ENCODE measurements at places on chromosomes 3 and 15.
A peak's percentile ranks its signal among the peaks of the same experiment; 100 is the strongest.

DNA sequence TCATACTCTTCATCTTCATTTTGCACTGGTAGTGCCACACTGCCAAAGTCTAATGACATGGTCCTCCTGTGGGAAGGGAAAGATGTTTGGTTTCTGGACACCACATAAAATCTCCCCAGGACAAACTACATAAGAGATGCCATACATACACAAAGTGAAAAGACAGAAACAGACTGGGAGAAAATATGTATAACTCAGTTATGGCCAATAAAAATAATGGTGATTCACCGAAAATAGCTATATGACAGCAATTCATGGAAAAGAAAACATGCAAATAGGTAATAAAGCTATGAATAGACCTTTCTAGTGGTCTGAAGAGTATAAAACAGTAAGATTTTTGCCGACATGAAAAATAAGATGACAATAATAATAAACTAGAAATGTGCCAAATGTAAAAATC lies 5.3 kb downstream of the CEP152 start:
- no peak overlapping the region for H3K4me3 ChIP-seq
- H3K27me3 ChIP-seq, result no peaks in the 10 kb centered on the region
- DNase-seq, result no peak
- peaks cover 26% of the 10 kb centered on the region for H3K36me3 ChIP-seq
- H3K27ac ChIP-seq, result no peak overlapping the region

- peaks cover 21% of the 10 kb centered on the region for H3K27me3 ChIP-seq
- H3K4me3 ChIP-seq, result peak overlapping the region; percentile 98
These were observed 542 bp downstream of the INKA1 start for GRCh38 chr3:49803465-49804140.

GRCh38 chr15:26197719-26198118 lies 334.6 kb upstream of the ATP10A start:
- H3K4me1 ChIP-seq, result no peaks in the 10 kb centered on the region
- H3K27me3 ChIP-seq, result no peaks in the 10 kb centered on the region
- H3K36me3 ChIP-seq, result no peaks in the 10 kb centered on the region

- no peaks in the 10 kb centered on the region for H3K4me1 ChIP-seq
- no peaks in the 10 kb centered on the region for H3K27me3 ChIP-seq
- no peak for DNase-seq
- H3K36me3 ChIP-seq, result no peaks in the 10 kb centered on the region
- H3K27ac ChIP-seq, result no peak overlapping the region
These were observed 528.7 kb downstream of the ZIC1 start for GRCh38 chr3:147937891-147938290.

GRCh38 chr3:14433106-14433505 lies 30.7 kb downstream of the SLC6A6 start:
- peaks cover 33% of the 10 kb centered on the region for H3K4me1 ChIP-seq
- no peaks in the 10 kb centered on the region for H3K27me3 ChIP-seq
- H3K4me3 ChIP-seq, result no peak overlapping the region
- peak overlapping the region; percentile 91 for H3K27ac ChIP-seq

- no peak overlapping the region for H3K4me3 ChIP-seq
- no peaks in the 10 kb centered on the region for H3K4me1 ChIP-seq
- no peaks in the 10 kb centered on the region for H3K27me3 ChIP-seq
- H3K36me3 ChIP-seq, result no peaks in the 10 kb centered on the region
- H3K27ac ChIP-seq, result no peak overlapping the region
These were observed 198.0 kb downstream of the THRB start for GRCh38 chr3:24296441-24297205.

- no peak overlapping the region for H3K27ac ChIP-seq
- no peaks in the 10 kb centered on the region for H3K27me3 ChIP-seq
These were observed 49.7 kb downstream of the SEMA5B start for GRCh38 chr3:122977746-122978466.

DNA sequence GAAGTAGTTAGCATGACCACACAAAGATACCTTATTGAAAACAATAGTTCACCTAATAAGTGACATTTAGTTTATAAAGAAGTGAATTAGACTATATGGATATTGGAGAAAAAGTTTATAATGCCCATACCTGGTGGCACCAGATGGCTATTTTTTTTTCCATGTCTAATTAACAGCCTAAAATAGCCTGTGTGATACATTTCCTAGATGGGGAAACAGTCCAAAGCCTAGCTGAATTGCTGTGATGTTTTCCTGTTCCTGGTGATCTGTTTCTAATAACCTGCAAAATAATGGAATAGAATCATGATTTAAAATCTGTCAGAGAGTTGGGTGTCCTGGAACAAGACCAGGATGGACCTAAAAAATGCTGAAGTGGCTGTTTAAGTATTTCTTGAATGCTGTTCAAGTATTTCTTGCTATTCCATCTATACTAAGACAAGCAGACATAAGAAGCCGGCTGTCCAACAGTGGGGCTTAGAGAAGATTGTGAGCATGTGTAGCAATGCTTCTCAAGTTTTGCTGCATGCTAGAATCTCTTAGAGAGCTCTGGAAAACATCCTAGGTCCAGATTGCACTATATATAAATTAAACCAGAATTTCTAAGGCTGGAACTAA lies 31.3 kb downstream of the LRRC3B start:
- no peaks in the 10 kb centered on the region for H3K36me3 ChIP-seq
- no peak overlapping the region for H3K27ac ChIP-seq
- no peaks in the 10 kb centered on the region for H3K4me1 ChIP-seq
- no peaks in the 10 kb centered on the region for H3K27me3 ChIP-seq

DNA sequence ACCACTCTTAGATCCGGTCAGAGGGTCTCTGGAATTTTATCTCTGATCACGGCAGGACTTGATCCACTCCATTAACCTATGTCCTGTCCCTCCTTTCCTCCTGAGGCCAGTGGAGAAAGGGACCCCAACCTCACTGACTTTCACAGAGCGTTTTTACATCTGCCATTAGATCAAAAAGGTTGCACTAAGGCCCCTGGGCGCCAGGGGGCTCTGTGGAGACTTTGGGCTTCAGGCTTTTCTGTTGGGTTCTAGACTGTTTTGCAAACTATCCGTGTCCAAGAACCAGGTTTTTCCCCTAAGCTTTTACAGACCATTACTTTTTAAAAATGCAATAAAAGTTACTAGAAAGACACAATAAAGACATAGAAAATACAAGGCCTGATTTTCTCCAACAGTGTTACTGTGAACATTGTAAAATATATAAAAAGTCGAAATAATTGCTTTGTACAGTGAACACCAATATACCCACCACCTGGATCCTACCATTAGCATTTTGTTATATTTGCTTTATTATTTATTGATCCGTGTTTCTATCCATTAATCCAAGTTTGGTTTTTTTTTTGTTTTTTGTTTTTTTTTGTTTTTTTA lies 159.7 kb downstream of the POLR2M start:
- no peaks in the 10 kb centered on the region for H3K4me1 ChIP-seq
- peak; percentile 67 for DNase-seq
- peaks cover 14% of the 10 kb centered on the region for H3K27me3 ChIP-seq
- no peak overlapping the region for H3K27ac ChIP-seq
- H3K4me3 ChIP-seq, result no peak overlapping the region

- no peak for DNase-seq
- H3K27me3 ChIP-seq, result no peaks in the 10 kb centered on the region
- peaks cover 52% of the 10 kb centered on the region for H3K36me3 ChIP-seq
- peaks cover 74% of the 10 kb centered on the region for H3K4me1 ChIP-seq
These were observed 2.0 kb downstream of the BHLHE40 start for GRCh38 chr3:4981294-4981664.

GRCh38 chr3:29331456-29332194 lies 50.8 kb downstream of the RBMS3 start:
- H3K4me1 ChIP-seq, result no peaks in the 10 kb centered on the region
- no peaks in the 10 kb centered on the region for H3K36me3 ChIP-seq

DNA sequence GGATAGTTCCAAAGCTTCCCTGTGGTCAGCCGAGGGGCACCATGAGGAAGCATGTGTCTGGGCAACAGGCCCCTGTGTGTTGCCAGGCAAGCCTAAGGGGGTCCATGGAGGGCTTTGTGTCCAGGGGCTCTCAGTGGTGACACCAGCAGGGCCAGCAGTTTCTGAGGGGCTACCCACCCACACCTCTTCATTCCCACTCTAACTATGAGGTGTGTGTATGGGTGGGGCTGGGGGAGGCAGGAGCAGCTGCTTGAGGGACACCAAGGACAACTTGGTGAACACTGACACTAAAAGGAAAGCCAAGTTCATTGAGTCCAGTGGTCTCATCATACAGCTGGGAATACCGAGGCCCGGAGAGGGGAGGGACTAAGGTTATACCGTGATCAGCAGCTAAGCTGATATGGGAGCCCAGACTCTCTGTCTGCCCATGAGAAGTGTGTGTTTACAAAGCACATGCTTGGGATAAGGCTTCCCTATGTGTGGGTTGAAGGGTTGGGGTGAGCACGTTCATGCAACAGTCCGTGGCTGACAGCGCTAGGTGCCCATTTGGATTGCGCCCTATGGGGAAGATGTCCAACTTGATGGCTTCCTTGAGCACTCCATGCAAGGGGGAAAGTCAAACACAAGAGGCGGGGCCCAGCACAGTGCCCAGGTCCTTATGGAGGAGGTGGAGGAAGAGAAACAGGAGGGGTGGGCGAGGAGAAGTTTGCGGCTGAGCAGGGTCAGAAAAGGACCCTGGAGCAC lies 34.8 kb upstream of the CHRNB4 start:
- no peaks in the 10 kb centered on the region for H3K36me3 ChIP-seq
- no peak for DNase-seq
- no peaks in the 10 kb centered on the region for H3K4me1 ChIP-seq

DNA sequence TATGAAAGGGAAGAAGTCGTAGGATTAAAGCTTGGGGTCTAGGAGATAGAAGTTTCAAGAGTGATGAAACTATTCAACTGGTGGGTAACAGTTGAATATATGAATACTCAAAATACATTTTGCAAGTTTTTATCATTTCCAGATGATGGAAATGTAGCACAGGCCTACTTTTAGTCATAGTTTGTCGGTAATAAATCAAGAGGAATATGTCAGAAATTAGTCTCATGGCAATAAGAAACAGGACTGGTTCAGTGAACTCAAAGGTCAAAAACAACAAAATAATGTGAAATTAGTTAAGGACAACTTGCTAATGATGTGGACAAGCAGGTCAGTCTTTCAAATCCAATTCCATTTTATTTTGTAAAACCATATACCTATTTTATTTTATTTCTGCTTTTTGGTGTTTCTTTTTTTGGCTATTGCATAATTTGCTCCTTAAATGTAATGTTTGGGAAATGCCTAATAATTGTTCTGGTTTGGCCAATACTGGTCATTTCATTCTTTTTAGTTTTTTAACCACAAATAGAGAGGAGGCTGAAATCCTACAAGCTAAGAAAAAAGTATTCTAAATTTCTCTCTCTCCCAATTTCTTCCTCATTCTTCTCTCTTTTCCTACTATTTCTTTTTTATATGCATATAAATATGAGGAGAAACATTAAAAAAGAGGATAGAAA lies 195.2 kb upstream of the ARHGEF26 start:
- H3K27me3 ChIP-seq, result no peaks in the 10 kb centered on the region
- H3K27ac ChIP-seq, result no peak overlapping the region
- no peak for DNase-seq
- H3K4me3 ChIP-seq, result no peak overlapping the region

DNA sequence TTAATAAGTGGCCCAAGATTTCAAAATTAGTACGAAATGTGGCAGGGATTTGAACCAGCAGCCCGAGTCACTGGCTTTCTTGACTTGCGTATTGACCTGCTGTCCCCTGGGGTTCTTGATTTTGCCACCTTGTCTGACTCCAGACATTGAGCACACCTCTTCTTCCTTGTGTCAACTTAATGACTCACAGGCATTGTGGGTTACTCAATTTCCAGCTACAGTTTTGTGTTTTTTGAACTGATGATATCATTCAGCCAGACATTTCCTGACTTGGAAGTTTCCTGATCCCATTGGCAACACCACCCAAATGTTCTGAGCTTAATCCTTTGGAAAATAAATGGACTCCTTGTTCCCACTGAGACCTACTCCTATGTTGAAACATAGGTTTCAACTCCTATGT lies 64.2 kb downstream of the MOBP start:
- no peaks in the 10 kb centered on the region for H3K36me3 ChIP-seq
- H3K4me3 ChIP-seq, result no peak overlapping the region
- no peak for DNase-seq
- no peak overlapping the region for H3K27ac ChIP-seq

GRCh38 chr3:29195056-29195455 lies 85.8 kb upstream of the RBMS3 start:
- no peak overlapping the region for H3K4me3 ChIP-seq
- no peak overlapping the region for H3K27ac ChIP-seq
- H3K36me3 ChIP-seq, result no peaks in the 10 kb centered on the region

DNA sequence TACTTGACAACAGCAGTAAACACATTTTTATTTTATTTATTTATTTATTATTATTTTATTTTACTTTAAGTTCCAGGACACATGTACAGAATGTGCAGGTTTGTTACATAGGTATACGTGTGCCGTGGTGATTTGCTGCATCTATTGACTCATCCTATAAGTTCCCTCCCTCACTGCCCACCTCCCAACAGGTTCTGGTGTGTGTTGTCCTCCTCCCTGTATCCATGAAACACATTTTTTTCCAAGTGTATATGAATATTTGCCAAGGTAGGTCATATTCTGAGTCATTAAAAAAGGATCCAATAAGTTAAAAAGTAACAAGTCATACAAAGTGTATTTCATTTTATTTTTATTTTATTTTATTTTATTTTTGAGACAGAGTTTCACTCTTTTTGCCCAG lies 567.3 kb upstream of the KCNMB2 start:
- H3K36me3 ChIP-seq, result no peaks in the 10 kb centered on the region
- no peaks in the 10 kb centered on the region for H3K4me1 ChIP-seq
- no peaks in the 10 kb centered on the region for H3K27me3 ChIP-seq
- H3K27ac ChIP-seq, result no peak overlapping the region
- H3K4me3 ChIP-seq, result no peak overlapping the region
- no peak for DNase-seq

GRCh38 chr15:64558460-64559179 lies 98.2 kb downstream of the ZNF609 start:
- no peaks in the 10 kb centered on the region for H3K27me3 ChIP-seq
- H3K36me3 ChIP-seq, result no peaks in the 10 kb centered on the region
- H3K4me3 ChIP-seq, result no peak overlapping the region
- no peak overlapping the region for H3K27ac ChIP-seq
- no peaks in the 10 kb centered on the region for H3K4me1 ChIP-seq
- DNase-seq, result no peak
